ENCODE measurements at places on chromosomes 13 and 19.

- no peak for ATAC-seq
Observed at GRCh38 chr19:39832341-39833083, 1.4 kb downstream of the DYRK1B start.

- no peak for ATAC-seq
Observed at GRCh38 chr13:48072304-48072703, 22.6 kb downstream of the MED4 start.

DNA sequence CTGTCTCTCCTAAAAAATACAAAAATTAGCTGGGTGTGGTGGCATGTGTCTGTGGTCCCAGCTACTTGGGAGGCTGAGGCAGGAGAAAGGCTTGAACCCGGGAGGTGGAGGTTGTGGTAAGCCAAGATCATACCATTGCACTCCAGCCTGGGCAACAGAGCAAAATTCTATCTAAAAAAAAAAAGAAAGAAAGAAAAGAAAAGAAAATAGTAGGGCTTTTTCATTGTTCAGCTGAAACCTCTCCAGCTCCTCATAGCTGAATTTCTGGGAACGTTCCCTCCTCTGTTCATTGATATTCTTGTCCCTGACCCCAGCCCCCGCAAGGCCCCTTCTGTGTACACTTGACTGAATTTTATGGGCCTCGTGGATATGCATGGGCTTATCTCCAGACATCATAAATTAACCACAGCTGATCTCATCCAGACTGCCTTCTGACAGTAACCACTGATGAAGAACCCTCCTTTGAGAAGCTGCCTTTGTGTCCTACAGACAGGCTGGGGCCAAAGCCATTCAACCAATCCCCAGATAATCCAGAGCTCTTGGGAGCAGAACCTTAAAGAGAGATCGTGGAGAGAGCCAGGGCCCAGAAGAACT, at the start of gene ELSPBP1:
TSS of gene ELSPBP1 (plus strand) at position 424 of the 594 bp plus-strand sequence. CDS start 14,036 bp downstream, outside the sequence.
- ATAC-seq = no peak

GRCh38 chr19:33407716-33408115, 34.2 kb downstream of the CEBPG start:
- ATAC-seq = no peak

DNA sequence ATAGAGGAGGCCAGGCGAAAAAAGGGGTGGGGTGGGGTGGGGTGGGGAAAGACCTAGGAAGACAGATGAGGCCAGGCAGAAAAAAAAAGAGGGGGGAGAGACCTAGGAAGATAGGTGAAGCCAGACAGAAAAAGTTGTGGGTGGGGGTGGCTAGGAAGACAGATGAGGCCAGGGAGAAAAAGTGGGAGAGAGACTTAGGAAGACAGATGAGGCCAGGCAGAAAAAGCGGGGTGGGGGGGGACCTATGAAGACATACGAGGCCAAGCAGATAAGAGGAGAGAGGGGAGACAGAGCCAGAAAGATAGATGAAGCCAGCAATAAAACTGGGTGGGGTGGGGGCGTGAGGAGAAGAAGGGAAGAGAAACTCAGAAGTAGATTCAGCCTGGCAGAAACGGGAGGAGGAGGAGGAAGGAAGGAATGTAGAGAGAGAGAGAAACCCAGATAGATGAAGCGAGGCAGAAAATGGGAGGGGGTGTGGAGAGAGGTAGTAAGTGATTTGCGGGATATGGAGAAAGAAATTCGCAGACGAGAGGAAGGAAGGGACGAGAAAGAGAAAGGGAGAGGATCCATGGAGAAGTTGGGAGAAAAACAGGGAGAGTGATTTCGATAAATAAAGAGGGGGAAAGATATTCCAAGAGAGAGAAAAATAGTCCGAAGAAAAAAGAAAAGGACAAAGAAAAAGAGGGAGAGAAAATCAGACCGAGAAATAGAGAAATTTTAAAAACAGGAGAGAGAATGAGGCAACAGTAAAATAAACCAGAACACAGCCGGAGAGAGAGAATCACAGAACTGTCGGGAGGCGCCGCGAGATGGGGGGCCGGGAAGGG, 12.2 kb upstream of the CACNG6 start:
- ATAC-seq = no peak

DNA sequence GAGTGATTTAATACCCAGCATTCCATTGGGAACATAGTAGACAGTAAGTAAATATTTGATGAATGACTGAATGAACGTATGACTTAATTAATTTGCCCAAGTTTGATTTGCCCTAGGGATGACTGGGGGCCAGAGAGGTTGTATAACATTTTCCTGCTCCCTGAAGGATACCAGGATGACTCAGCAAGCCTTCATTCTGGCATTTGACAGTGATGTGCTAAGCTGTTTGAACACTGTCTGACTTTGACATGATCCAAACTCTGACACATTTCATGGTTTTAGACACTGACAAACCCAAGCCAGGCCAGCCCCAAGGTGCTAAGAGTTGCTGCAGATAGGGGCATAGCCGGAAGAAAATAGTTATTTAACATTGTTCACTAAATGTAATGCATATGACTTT, 53.4 kb upstream of the KLF12 start:
- ATAC-seq = no peak

Measured in SK-N-SH treated with all-trans-retinoic acid at 6 μM for 48 hours (cell line).